Activated T-helper 2 cell treated with anti-CD3 and anti-CD28 coated beads, Interferon-gamma antibody, Interleukin-2, Interleukin-4, amounts not matched to agents 10 μg/mL and 5 μg/mL and 100 μg/mL, durations not matched to agents 14 hours and 24 hours and 36 hours (primary cell): ENCODE measurements at places on chromosomes 7 and 10. TPM values are rescaled to one million over a fixed set of nuclear protein-coding genes. Genes with fewer than 3 reads are reported as not detected.

GRCh38 chr10:114871379-114871778 lies 49.8 kb downstream of the FHIP2A start:
- no peak for DNase-seq

- DNase-seq = no peak
These were observed 419.5 kb upstream of the SORCS1 start for GRCh38 chr10:107583974-107584373.

- DNase-seq = no peak
These were observed 38.1 kb upstream of the DDC start for GRCh38 chr7:50603287-50603686.

The LRRC4 gene
- 0.16 TPM in 1 of 2 replicates, not detected in the other for total RNA-seq

- DNase-seq = no peak
These were observed 11.9 kb downstream of the ZNF804B start for GRCh38 chr7:88771417-88771816.

The TFEC gene
- total RNA-seq = not detected in 2 replicates

GRCh38 chr10:108913300-108913699 lies 1010.0 kb downstream of the XPNPEP1 start:
- no peak for DNase-seq

DNA sequence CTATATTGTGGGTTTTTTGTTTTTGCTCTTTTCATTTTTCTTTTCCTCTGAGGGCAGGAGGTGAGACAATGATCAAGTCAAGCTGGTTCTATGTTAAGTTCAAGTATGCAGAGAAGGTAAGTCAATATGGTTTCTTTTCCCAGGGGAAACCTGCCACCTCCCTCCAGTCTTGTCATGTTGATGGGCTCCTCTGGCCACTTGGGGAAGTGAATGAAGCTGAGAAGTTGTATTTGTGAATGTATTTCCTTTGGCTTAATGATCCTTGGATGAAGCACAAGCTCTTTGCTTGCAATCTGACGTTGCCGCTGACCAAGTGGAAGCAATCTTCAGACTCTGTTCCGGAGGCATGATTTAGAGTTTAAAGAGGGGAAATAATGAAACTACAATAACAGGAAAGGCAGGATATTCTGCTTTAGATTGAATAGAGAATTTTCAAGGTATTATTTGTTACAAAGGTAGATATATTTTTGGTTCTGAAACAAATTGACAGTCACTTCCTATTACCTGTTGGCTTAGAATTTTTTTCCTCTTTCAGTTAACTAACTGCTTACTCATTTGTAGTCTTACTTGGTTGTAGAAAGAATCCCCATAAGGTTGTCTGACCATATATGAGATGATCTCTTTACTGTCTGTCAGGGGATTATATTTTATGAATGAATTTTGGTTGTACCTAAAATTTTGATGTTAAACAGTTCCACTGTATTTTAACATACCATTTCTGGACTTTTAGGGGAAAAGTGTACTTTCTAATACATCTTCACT lies 369.6 kb downstream of the AUTS2 start:
- DNase-seq = no peak

DNA sequence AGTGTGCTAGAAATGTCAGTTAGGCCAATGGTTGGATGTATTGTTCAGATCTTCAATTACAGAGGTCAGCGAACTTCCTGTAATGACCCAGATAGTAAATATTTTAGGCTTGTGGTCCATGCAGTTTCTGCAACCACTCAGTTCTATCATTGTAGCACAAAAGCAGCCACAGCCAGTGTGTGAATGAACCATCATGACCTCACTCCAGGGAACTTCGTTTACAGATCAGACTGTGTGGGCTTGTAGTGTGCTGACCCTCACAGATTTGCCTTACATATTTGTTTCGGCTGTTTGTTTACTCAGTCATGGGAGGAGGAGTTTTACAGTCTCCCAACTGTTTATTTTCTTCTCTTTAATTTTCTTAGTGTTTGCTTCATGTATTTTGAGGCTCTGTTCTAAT lies 55.4 kb downstream of the LANCL2 start:
- DNase-seq = no peak

GRCh38 chr7:113000316-113001020 lies 86.2 kb downstream of the GPR85 start:
- DNase-seq = no peak

DNA sequence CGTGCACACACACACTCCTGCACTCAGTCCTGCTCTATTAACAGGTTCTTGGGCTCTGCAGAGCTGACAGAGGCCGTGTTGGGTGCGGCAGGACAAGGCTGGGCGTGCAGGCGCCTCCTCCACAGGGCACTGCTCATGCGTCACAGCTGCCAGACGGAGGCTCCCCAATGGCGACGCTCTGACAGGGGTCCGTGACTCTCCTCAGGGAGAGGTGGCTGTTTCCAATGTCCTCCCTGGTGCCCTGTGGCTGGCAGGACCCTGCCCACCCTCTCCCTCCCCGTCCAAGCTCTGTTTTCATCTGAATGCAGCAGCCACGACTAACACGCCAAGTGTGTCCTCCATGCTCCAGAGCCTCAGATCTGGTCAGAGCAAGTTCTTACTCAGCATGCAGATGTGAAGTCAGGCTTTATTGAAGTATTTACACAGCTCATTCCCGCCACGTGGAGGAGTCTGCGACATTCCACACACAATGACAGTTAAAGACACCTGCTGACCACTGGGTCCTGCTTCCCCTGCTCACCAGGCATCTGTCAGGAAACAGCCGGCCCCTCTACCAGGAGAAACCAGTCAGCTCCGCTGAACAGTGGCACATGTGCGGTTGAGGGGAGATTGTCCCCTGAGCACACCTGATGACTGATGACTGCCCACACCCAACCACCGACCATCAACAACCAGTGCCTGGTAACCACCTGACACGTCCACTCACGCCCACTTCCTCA lies 116.7 kb downstream of the VIPR2 start:
- DNase-seq = no peak
